ENCODE measurements at places on chromosomes 7 and 10. TPM values are rescaled to one million over a fixed set of nuclear protein-coding genes. Genes with fewer than 3 reads are reported as not detected.

VPS37D gene
- 1.2 TPM for total RNA-seq

WDFY4 gene
- total RNA-seq: not detected

NYAP1 gene
- total RNA-seq: 0.56 TPM

WIPF3 gene
- total RNA-seq: not detected

ACBD7 gene
- 8.9 TPM for total RNA-seq
